ENCODE measurements at places on chromosomes 7 and 10. TPM values are rescaled to one million over a fixed set of nuclear protein-coding genes. Genes with fewer than 3 reads are reported as not detected.

TRPV6 gene
- total RNA-seq = 0.46 TPM

SLC16A12 gene
- total RNA-seq = 0.31 TPM

RAPGEF5 gene
- total RNA-seq = 1.0 TPM

GIMAP4 gene
- total RNA-seq = not detected

STEAP4 gene
- not detected for total RNA-seq

DNAJC12 gene
- total RNA-seq = 2.1 TPM

KCP gene
- 0.20 TPM for total RNA-seq

CYP3A4 gene
- total RNA-seq = not detected

- H3K4me3 ChIP-seq = no peak overlapping the region
- no peaks in the 10 kb centered on the region for H3K27me3 ChIP-seq
- no peak for DNase-seq
- no peaks in the 10 kb centered on the region for H3K36me3 ChIP-seq
These were observed 1120.0 kb downstream of the SORCS1 start for GRCh38 chr10:106044503-106044902.

DNA sequence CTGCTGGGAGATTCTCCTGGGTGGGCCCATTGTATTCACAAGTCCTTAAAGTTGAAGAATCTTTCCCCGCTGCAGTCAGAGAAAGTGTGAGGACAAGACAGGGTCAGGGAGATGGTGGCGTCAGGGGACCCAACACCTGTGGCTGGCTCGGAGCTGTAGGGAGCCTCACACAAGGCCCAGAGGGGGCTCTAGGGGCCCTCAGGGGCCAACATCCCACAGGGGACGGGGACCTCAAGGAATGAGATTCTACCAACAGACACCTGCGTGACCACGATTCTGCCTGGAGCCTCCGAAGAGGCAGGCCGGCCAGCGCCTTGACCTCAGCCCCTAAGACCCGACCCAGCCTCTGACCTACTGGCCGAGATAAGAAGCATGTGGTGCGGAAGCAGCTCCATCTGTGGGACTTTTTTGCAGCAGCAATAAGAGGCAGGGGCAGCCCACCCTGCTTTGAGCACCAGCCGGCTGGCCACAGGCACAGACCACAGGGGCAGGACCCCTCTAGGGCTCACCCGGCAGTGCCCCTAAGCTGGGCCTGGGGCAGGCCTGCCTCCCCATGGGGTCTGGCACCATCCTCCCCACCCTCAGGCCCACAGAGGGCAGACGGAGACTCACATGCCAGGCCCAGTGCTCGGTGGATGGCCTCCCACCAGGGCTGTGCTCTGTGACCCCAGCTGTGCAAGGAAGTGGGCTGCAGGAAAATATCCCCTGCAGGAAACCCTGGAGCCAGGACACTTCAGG is 13.2 kb downstream of the RASGEF1A start:
- no peaks in the 10 kb centered on the region for H3K4me1 ChIP-seq
- H3K4me3 ChIP-seq = no peak overlapping the region
- no peak overlapping the region for H3K27ac ChIP-seq
- H3K27me3 ChIP-seq = no peaks in the 10 kb centered on the region

GRCh38 chr10:4830551-4830950 is 4.5 kb downstream of the AKR1E2 start:
- H3K4me1 ChIP-seq = peaks cover 4% of the 10 kb centered on the region
- H3K4me3 ChIP-seq = no peak overlapping the region
- H3K36me3 ChIP-seq = no peaks in the 10 kb centered on the region

DNA sequence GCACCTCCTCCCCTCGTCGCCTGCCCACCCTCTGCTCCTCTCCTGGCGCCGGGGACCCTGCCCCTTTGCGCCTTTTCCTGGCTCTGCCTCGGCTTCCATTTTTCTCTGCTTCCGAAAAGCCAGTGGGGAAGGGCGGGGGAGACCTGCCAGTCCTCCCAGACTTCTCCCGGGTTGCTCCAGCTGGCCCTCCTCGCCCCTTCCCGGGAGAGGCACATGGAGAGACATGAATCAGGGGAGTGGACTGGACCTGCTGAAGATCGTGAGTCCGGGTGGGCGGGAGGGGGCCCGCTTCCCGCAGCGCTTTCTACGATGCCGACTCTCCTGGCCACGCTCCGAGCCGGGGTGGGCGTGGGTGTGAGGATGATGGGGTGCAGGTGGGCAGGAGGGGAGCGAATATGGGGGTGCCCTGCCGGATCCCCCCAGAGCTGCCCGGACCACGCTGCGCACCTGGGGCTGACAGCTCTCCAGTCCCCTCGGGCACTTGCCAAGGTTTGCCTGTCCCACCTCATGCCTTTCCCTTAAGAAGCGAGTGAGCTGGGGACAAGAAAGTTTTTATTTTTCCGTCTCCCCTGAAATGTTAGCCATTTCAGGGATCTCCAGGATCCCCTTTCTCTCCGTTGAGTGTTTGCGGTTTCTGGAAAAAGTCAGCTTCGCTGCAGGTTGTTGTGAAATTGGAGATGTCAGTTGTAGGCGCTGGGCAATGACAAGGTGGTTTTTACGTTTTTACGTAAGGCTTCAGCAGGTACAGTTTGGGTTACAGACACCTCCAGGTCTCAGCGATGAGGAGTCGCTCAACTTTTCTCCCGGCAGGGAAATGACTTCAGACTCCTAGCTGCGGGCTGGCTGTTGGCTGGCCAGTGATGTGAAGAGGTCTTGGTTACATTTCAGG is 977 bp downstream of the CACNB2 start:
- no peaks in the 10 kb centered on the region for H3K36me3 ChIP-seq
- peak overlapping the region; percentile 66 for H3K4me3 ChIP-seq
- peaks cover 9% of the 10 kb centered on the region for H3K4me1 ChIP-seq
- peaks cover 2% of the 10 kb centered on the region for H3K27me3 ChIP-seq

GRCh38 chr10:63166742-63167258 is 33.7 kb downstream of the NRBF2 start:
- DNase-seq = peak; percentile 56
- H3K4me3 ChIP-seq = no peak overlapping the region
- no peaks in the 10 kb centered on the region for H3K4me1 ChIP-seq
- H3K27ac ChIP-seq = no peak overlapping the region

GRCh38 chr7:123918309-123918708 is 6.7 kb upstream of the SPAM1 start:
- no peak overlapping the region for H3K27ac ChIP-seq
- no peak for DNase-seq
- no peaks in the 10 kb centered on the region for H3K27me3 ChIP-seq
- H3K4me1 ChIP-seq = no peaks in the 10 kb centered on the region
- H3K36me3 ChIP-seq = no peaks in the 10 kb centered on the region
- no peak overlapping the region for H3K4me3 ChIP-seq

- no peak for DNase-seq
- no peaks in the 10 kb centered on the region for H3K4me1 ChIP-seq
- H3K4me3 ChIP-seq = no peak overlapping the region
- no peaks in the 10 kb centered on the region for H3K36me3 ChIP-seq
- H3K27ac ChIP-seq = no peak overlapping the region
These were observed 36.8 kb upstream of the AFAP1L2 start for GRCh38 chr10:114441107-114441506.

- DNase-seq = no peak
- no peaks in the 10 kb centered on the region for H3K27me3 ChIP-seq
- H3K4me3 ChIP-seq = no peak overlapping the region
- peaks cover 20% of the 10 kb centered on the region for H3K4me1 ChIP-seq
These were observed 52.0 kb upstream of the ST8SIA6 start for GRCh38 chr10:17506390-17506789.

DNA sequence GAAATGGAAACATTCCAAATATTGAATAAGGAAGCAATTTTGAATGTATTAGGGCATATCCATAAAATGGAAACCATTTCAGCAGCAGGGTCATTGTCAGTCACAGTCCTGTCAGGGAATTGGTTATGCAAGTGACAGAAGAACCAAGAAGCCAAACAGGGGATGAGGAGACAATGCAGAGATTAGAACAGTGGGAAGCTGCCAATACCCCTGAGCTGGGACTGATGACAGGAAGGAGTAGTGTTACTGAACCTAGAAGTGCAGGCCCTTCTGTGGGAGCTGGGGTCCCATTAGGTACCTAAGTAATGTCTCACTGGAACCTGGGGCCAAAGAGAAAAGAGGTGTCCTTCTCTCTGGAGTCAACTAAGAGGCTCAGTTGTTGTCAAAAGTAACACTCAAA is 37.6 kb upstream of the NPSR1 start:
- H3K4me3 ChIP-seq = no peak overlapping the region
- H3K27me3 ChIP-seq = no peaks in the 10 kb centered on the region
- H3K4me1 ChIP-seq = no peaks in the 10 kb centered on the region

DNA sequence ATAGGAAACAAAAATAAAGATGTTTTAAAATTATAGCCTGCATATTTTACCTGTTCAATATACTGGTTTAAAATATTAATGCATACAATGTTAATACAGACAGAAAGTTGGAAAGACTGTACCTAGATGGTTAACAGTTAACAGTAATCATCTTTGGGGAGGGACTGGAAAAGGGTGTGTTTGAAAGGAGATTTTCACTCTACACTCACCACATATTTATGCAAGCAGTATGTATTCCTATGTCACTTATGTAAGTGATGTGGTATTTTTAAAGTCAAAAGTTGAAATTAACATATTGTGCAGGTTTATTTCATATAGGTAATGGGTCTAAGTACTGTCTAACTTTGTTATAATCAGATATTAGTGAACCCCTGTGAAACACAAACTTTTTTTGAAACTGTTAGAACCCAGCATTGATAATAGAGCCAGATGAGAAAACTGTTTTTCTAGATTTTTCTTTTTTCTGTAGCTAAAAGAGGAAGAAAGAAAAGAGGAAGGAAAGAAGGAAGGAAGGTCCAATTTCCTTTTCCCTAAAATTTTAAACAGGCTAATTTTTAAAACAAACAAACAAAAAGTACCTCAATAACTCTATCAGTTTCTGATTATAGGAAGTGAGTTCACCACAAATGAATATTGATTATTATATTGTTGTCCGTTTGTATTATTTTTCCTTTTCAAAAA is 9.0 kb upstream of the STARD3NL start:
- H3K4me1 ChIP-seq = peaks cover 16% of the 10 kb centered on the region
- H3K36me3 ChIP-seq = no peaks in the 10 kb centered on the region
- H3K4me3 ChIP-seq = no peak overlapping the region
